ENCODE measurements at places on chromosomes 2 and 18.

DNA sequence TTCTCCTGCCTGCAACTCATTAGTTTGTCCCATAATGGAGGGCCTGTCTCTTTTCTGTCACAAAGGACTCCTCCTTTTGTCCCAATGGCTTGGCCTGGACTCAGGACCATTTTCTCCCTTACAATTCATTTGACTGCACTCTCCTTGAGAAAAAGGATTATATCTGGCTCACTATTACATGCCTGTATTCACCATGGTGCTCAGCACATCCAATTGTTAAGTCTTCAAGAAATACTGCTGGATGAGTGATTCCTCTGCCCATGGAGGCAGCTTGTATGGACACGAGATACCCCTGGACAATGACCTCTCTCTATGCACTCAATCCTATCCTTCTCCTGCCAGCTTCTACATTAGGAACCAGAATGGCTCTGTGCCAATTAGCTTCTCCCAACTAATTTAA is 47.0 kb downstream of the CHST9 start:
- DNase-seq = no peak

- DNase-seq = no peak
These were observed 490.4 kb downstream of the NR4A2 start for GRCh38 chr2:155842103-155842502.

DNA sequence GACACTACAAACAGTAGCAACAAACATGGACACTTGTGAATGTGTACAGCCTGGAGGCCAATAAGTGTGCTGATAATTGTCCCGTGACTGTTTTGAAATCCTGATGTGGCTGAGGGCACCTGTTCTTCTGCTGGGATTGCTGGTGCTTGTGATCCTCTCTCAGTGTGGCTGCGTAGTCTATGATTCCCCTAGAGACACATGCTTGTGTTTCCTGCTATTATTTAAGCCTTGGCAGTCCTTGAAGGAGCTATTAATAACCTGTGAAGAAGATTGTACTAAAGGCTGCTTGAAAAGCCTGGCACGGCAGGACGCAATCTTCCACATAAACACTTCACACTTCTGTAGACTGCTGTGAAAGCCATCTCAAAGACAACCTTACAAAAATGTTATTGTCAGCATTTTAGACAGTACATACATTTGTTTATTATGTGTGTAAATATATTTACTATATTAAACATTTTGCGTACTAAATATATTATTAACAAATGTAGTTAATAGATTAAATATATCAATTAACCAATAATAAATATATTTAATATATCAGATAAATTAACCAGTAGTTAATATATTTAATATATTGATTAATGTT is 71.4 kb downstream of the GALR1 start:
- no peak for DNase-seq

DNA sequence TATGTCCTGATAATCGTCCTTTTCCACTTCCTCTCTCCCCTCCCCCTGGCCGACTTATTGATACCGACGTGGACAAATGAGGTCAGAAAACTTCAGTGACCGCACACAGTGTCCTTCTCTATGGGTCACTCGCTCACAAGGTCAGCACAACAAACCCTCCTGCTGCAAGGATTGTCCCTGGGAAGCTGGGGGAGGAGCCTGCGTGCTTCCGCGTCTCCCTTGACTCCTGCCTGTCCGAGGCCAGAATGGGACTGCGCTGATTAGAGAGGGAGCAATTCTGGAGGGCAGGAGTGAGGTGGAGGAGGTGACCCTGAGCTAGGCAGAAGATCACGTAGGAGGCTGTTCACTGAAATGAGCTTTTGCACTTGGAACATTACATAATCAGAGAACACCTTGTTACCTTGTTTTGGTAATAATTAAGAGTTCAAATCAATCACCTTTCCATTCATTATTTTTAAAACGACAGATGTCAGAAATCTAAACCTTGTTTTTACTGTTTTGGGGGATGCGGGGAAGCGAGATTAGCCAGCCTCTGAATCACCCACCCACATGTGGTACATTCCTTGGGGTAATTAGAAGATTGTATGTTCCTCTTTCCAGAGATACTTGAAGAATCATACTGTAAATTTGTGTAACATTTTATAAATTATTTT is 70.6 kb downstream of the CTAGE1 start:
- DNase-seq = no peak

GRCh38 chr2:160075171-160075570 is 12.8 kb upstream of the PLA2R1 start:
- DNase-seq = no peak

- DNase-seq = no peak
These were observed 60.9 kb upstream of the SLC9A2 start for GRCh38 chr2:102558463-102558862.

DNA sequence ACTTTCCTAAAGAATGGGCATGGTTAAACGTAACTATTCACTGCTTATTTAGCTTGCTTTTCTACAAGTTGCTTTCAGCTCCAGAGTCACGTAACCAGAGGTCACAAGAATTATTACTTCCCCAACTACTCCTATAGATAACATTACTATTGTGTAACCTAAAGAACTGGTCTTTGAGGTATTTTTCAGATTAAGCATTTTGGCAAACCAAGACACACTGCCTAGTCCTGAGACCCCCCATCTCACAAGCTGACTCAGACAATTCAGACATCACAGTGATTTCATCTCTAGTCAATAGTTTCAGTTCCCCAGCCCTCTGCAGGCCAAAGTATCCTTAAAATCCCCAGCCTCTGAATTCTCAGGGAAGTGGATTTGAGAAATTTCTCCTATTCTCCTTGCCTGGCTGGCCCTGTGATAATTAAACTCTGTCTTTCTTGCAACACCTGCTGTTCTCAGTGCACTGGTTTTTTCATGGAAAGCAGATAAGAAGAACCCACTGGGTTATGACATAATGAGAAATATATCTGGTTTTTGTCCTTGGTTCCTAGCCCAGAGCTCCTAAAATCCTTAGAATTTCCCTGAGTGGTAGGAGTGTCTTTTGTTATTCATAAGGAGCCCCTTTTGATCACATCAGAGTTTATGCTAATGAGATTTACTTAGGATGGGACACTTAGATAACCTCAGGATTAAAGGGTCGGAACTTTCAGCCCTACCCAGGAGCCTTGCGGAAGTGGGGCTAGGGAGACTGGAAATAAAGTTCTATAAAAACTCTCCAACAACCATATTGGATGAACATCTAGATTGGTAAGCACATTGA is 1310.8 kb upstream of the CHAC2 start:
- DNase-seq = no peak

GRCh38 chr2:233408366-233409285 is 54.3 kb downstream of the DGKD start:
- no peak for DNase-seq

DNA sequence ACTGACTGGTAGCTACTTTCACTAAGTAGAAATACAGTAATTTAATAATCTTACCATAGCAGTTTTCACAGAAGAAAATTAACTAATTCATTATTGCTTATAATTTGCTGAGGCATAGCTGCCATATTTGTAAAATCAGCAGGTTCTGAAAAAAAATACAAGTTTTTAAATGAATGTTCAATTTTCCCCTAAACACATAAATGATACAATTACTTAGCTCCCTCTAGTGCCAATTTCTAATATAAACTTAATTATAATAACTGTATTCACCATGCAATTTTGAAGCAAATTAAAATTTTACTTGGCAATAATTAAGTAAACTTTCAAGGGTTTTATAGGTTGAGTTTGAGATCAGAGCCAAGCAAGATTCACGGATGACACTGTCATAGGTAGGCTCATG is 1321.6 kb upstream of the ACVR2A start:
- no peak for DNase-seq
